Activated CD4-positive, alpha-beta T cell treated with anti-CD3 and anti-CD28 coated beads for 36 hours (primary cell): ENCODE measurements at places on chromosomes 11 and 22. TPM values are rescaled to one million over a fixed set of nuclear protein-coding genes. Genes with fewer than 3 reads are reported as not detected.

Gene IGSF9B
- total RNA-seq, result 84.2 TPM

GRCh38 chr22:30245181-30245984 is 1.2 kb downstream of the LIF start:
- H3K27me3 ChIP-seq, result no peaks in the 10 kb centered on the region
- H3K36me3 ChIP-seq, result peaks cover 52% of the 10 kb centered on the region
- H3K27ac ChIP-seq, result peak overlapping the region; percentile 97
- peak; percentile 61 for DNase-seq
- peaks cover 56% of the 10 kb centered on the region for H3K4me1 ChIP-seq

DNA sequence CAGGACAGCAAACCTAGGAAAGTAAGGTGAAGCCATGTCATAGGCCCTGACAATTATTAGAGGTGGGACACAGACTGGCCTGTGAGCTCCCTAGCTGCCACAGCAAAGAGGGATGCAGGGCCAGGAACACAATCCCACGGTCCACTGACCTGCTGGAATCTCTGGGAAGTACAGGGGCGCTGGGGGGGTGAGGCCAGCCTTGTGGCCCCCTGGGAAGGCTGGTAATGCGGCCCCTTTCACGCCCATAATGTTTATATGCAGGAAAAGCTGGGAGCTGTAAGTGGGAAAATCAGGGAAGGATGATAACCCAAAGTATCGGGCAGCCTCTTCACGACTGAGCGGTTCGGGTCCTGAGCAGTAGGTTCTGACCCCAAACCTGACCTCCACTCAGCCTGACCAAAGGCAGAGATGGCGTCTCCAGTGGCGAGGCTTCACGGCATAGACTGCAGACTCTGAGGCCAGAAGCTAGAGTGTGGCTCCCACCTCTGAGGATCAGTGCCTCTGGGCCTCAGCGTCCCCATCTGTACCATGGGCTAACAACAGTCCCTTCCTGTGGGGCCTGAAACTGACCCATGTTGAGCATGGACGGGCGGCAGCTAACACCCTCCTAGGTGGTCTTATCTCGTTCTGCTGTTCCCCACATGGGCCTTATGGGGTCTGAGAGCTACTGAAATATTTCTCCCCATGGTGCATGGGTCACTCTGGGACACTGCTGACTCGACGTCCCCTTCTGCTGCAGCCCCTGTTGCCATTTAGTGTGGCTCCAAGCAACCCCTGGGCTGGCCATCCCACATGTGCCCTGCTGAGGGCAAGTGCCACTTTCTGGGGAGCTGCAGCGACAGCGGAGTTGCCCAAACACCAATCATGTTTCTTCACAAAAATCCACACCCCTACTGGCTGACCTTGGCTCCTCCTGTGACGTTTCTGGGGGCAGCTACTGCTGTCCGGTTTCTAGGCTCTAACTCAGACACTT is 101.8 kb downstream of the PHF21B start:
- DNase-seq, result no peak
- H3K4me1 ChIP-seq, result no peaks in the 10 kb centered on the region
- peaks cover 16% of the 10 kb centered on the region for H3K27me3 ChIP-seq
- no peaks in the 10 kb centered on the region for H3K36me3 ChIP-seq

GRCh38 chr11:42967653-42968052 is 344.1 kb upstream of the API5 start:
- no peaks in the 10 kb centered on the region for H3K36me3 ChIP-seq
- H3K27me3 ChIP-seq, result no peaks in the 10 kb centered on the region
- no peak overlapping the region for H3K4me3 ChIP-seq
- DNase-seq, result no peak
- H3K4me1 ChIP-seq, result no peaks in the 10 kb centered on the region
- H3K27ac ChIP-seq, result no peak overlapping the region

Gene OR8G1
- not detected for total RNA-seq

Gene EXPH5
- total RNA-seq, result 2.4 TPM

Gene VWA5A
- total RNA-seq, result 8.6 TPM

- H3K4me3 ChIP-seq, result no peak overlapping the region
- H3K27ac ChIP-seq, result no peak overlapping the region
- no peaks in the 10 kb centered on the region for H3K4me1 ChIP-seq
These were observed 502.9 kb downstream of the BRD1 start for GRCh38 chr22:49324527-49325491.

Gene MS4A3
- total RNA-seq, result not detected

GRCh38 chr11:12235553-12235946 is 125.2 kb downstream of the MICAL2 start:
- H3K4me3 ChIP-seq, result peak overlapping the region; percentile 53
- H3K4me1 ChIP-seq, result peaks cover 34% of the 10 kb centered on the region
- H3K36me3 ChIP-seq, result peaks cover 55% of the 10 kb centered on the region
- peak overlapping the region; percentile 93 for H3K27ac ChIP-seq
- DNase-seq, result peak; percentile 57

Gene OR51B5
- total RNA-seq, result not detected

Gene TMPRSS4
- not detected for total RNA-seq

Gene SAA1
- not detected for total RNA-seq

DNA sequence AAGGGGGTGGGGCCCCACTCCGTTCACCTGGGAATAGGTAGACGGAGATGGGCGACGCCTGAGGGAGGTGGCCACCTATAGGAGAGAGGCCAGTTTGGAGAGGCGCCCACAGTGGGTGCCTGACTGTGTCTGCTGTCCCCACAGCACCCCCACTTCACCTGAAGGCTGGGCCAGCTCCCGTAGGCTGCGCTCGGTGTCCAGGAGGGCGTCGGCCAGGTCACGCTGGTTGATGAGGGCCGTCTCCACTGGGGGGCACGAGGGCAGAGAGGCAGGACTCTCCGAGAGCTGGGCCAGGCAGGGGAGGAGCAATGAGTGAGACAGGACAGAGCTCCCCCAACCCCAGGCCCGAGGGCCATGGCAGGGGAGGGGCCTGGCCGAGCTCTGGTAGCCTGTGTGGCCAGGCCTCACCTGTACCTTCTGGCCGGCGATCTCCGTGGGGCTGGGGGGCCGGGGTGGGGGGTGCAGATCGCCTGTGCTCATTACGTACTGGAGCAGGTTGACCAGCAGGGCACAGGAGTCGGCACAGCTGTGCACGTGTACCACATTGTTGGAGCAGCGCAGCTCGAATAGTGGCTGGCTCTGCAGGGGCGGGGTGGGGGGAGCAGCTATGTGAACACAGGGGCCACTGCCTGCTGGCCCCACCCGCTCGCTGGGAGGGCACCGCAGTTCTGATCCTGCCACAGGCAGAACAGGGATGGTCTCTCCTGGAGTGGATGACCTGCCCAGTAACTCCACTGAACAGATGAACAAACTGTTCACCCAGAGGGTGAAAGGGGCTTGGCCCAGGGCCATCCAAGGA is 14.7 kb downstream of the ATG2A start:
- H3K36me3 ChIP-seq, result peaks cover 5% of the 10 kb centered on the region
- H3K4me1 ChIP-seq, result peaks cover 14% of the 10 kb centered on the region
- no peak for DNase-seq
- no peak overlapping the region for H3K27ac ChIP-seq

GRCh38 chr22:42299586-42300258 is 29.3 kb upstream of the TCF20 start:
- peaks cover 84% of the 10 kb centered on the region for H3K4me1 ChIP-seq
- no peaks in the 10 kb centered on the region for H3K27me3 ChIP-seq
- H3K36me3 ChIP-seq, result no peaks in the 10 kb centered on the region

Gene CPT1A
- 23.3 TPM for total RNA-seq

GRCh38 chr22:17283423-17283822 is 64.2 kb upstream of the ADA2 start:
- H3K4me1 ChIP-seq, result peaks cover 32% of the 10 kb centered on the region
- H3K36me3 ChIP-seq, result no peaks in the 10 kb centered on the region
- H3K4me3 ChIP-seq, result no peak overlapping the region
- peaks cover 7% of the 10 kb centered on the region for H3K27me3 ChIP-seq
- H3K27ac ChIP-seq, result no peak overlapping the region
- DNase-seq, result no peak

DNA sequence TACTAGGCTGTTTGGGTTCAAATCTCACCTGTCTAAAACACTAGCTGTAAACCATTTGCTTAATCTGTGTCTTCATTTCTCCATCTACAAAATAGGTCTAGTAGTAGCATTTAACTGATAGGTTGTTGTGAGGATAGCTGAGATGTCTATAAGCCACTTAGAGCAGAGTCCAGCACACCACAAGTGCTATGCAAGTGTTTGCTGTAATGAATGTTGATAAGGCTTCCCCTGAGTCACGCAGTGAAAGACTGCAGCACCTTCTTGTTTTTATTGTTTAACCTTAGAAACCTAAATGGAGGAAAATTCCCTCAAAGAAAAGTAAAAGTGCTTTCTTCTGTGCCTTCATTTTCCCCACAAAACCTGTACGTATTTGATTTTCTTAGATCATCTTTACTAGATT is 23.1 kb upstream of the LDHA start:
- no peak for DNase-seq
- H3K27ac ChIP-seq, result peak overlapping the region; percentile 13
- H3K36me3 ChIP-seq, result peaks cover 21% of the 10 kb centered on the region
- H3K27me3 ChIP-seq, result no peaks in the 10 kb centered on the region
- H3K4me3 ChIP-seq, result no peak overlapping the region
- H3K4me1 ChIP-seq, result peaks cover 5% of the 10 kb centered on the region

GRCh38 chr11:75541193-75542087 is 15.7 kb upstream of the GDPD5 start:
- no peak overlapping the region for H3K27ac ChIP-seq
- H3K36me3 ChIP-seq, result no peaks in the 10 kb centered on the region
- no peak overlapping the region for H3K4me3 ChIP-seq
- H3K4me1 ChIP-seq, result peaks cover 22% of the 10 kb centered on the region

DNA sequence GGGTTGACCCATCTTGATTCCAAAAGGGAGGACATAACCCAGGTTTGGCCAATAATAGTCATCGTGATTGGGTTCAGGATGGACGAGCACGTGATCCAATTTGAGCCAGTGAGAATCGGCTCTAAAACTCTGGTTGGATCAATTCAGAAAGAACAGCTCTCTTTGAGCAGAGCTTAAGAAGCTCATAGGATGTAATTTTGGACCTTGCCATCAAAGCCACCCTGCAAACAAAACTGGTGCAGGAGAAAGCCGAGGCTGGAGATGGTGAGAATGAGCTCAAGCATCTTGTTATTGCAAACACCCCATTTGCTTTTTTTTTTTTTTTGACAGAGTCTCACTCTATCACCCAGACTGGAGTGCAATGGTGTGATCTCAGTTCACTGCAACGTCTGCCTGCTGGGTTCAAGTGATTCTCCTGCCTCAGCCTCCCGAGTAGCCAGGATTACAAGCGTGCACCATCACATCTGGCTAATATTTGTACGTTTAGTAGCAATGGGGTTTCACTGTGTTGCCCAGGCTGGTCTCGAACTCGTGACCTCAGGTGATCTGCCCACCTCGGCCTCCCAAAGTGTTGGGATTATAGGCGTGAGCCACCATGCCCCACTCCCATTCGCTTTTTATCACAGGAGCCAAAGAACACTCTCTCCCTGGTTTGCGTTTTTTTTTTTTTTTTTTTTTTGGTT is 13.8 kb upstream of the MIAT start:
- H3K27me3 ChIP-seq, result peaks cover 7% of the 10 kb centered on the region
- DNase-seq, result peak; percentile 17
- no peaks in the 10 kb centered on the region for H3K36me3 ChIP-seq
- peaks cover 70% of the 10 kb centered on the region for H3K4me1 ChIP-seq
- peak overlapping the region; percentile 91 for H3K27ac ChIP-seq
- peak overlapping the region; percentile 1 for H3K4me3 ChIP-seq

- H3K4me3 ChIP-seq, result no peak overlapping the region
- no peak for DNase-seq
- peaks cover 5% of the 10 kb centered on the region for H3K27me3 ChIP-seq
- H3K27ac ChIP-seq, result no peak overlapping the region
These were observed 235.3 kb upstream of the SORL1-AS1 start for GRCh38 chr11:121688055-121688491.

- H3K27me3 ChIP-seq, result no peaks in the 10 kb centered on the region
- DNase-seq, result peak; percentile 72
- H3K4me3 ChIP-seq, result no peak overlapping the region
- no peak overlapping the region for H3K27ac ChIP-seq
- peaks cover 14% of the 10 kb centered on the region for H3K4me1 ChIP-seq
- peaks cover 31% of the 10 kb centered on the region for H3K36me3 ChIP-seq
These were observed 23.7 kb downstream of the JAML start for GRCh38 chr11:118200901-118201680.

Gene MLC1
- not detected for total RNA-seq

Gene BTBD18
- not detected for total RNA-seq

GRCh38 chr11:100984668-100985067 is 144.9 kb downstream of the PGR start:
- no peaks in the 10 kb centered on the region for H3K36me3 ChIP-seq
- no peak overlapping the region for H3K4me3 ChIP-seq
- H3K27me3 ChIP-seq, result no peaks in the 10 kb centered on the region
- H3K4me1 ChIP-seq, result no peaks in the 10 kb centered on the region
- no peak overlapping the region for H3K27ac ChIP-seq

Gene MS4A6E
- not detected for total RNA-seq

GRCh38 chr22:46073683-46074504 is 76.4 kb upstream of the PPARA start:
- no peaks in the 10 kb centered on the region for H3K27me3 ChIP-seq
- H3K4me3 ChIP-seq, result peak overlapping the region; percentile 72
- H3K27ac ChIP-seq, result no peak overlapping the region

- H3K4me3 ChIP-seq, result no peak overlapping the region
- H3K27me3 ChIP-seq, result peaks cover 4% of the 10 kb centered on the region
- H3K4me1 ChIP-seq, result no peaks in the 10 kb centered on the region
- no peaks in the 10 kb centered on the region for H3K36me3 ChIP-seq
These were observed 90.4 kb upstream of the BIRC3 start for GRCh38 chr11:102226702-102227490.

Gene HOATZ
- not detected for total RNA-seq

- H3K36me3 ChIP-seq, result peaks cover under 1% of the 10 kb centered on the region
- no peak overlapping the region for H3K27ac ChIP-seq
- H3K4me1 ChIP-seq, result peaks cover 8% of the 10 kb centered on the region
These were observed 39.0 kb upstream of the CD44 start for GRCh38 chr11:35100013-35100383.

DNA sequence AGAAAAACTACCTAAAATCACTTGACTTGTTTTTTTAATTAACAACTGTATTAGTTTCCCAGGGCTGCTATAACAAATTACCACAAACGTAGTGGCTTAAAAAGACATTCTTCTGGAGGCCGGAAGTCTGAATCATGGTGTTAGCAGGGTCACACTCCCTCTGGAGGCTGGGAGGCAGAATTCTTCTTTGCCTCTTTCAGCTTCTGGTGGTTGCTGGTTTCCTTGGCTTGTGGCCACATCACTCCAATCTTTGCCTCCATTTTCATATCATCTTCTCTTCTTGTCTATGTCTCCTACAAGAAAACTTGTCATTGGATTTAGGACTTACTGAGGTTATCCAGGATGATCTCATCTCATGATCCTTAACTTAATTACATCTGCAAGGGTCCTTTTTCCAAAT is 7.4 kb upstream of the INCENP start:
- H3K27ac ChIP-seq, result no peak overlapping the region
- H3K4me1 ChIP-seq, result no peaks in the 10 kb centered on the region

GRCh38 chr11:122524898-122525297 is 130.6 kb upstream of the UBASH3B start:
- H3K4me1 ChIP-seq, result no peaks in the 10 kb centered on the region
- H3K27me3 ChIP-seq, result peaks cover 22% of the 10 kb centered on the region

Gene POU2AF2
- 0.14 TPM for total RNA-seq

GRCh38 chr22:20814221-20814808 is 40.4 kb downstream of the SERPIND1 start:
- H3K27me3 ChIP-seq, result no peaks in the 10 kb centered on the region
- peaks cover 39% of the 10 kb centered on the region for H3K36me3 ChIP-seq
- no peak overlapping the region for H3K27ac ChIP-seq
- H3K4me1 ChIP-seq, result peaks cover 12% of the 10 kb centered on the region
- no peak overlapping the region for H3K4me3 ChIP-seq
